ENCODE measurements at places on chromosomes 2 and 18. TPM values are rescaled to one million over a fixed set of nuclear protein-coding genes. Genes with fewer than 3 reads are reported as not detected.

DNA sequence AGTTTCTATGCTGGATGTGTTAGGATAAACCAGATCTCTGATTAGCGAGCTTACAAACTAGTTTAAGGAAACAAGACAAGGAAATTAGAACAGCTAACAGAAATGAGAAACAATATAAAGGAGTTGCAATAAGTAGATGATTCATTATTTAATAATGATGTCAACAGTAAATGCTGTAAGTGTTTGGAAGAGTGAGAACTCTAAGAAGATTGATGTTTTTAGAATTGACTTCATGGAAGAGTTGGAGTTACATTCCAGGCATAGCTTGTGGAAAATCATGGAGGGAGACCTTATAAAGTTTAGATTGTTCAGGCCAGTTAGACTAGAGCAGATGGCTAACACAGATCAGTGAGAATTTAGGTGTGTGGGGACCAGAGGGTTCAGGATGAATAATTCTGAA lies 32.6 kb downstream of the PPP1R1C start:
- DNase-seq, result no peak

DNA sequence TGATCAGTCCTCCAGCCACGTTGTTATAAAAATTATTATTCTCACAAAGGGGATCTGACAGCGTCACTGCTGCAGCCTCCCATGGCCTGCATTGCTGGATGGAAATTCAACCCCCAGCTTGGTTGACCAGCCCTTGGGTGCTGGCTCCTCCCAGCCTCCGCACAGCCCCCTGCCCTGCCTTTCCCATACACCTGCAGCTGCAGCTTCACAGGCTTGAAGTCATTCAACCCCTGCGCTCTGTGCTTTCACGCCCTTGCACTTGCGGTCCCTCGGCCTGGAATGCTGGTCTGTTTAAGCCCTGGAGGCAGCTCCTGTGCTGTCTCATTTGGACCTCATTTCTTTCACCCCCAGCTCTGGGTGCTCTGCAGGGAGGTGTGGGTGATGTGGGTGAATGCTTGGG lies 860 bp upstream of the CD8A start:
- DNase-seq, result no peak

Gene GLI2
- polyA plus RNA-seq, result 17.0 TPM

- no peak for DNase-seq
Observed at GRCh38 chr2:102235491-102235890, 48.7 kb downstream of the IL1RL2 start.

DNA sequence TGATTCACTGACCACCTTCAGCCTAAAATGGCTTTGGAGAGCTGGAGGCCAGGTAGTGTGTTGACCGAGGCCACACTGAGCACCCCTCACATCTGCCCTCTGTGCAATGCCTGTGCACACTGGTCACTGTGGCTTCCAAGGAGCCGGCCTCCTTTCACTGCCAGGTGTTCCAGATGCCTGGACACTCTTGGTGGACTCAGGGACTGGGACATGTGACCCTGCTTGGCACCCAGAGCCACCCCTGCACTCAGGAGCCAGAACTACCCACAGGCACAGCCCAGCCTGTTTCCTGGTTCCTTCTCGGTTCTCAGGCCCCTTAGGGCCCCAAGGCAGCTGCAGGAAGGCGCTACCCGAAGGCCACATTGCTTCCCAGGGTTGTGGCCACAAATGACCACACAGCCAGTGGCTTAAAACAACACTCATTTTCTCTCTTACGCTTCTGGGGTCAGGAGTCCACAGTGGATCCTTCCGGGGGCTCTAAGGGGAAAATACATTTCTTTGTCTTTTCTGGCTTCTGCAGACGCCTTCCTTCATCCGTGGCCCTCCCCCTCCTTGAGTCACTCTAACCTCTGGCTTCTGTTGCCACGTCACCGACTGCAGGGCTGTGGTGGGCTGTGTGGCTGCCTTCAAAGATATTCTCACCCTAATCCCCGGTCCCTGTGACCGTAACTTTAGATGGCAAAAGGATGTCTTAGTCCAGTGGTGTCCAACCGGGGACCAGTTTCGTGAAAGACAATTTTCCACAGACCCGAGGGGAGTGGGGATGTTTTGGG lies 78.6 kb downstream of the ASB1 start:
- no peak for DNase-seq

DNA sequence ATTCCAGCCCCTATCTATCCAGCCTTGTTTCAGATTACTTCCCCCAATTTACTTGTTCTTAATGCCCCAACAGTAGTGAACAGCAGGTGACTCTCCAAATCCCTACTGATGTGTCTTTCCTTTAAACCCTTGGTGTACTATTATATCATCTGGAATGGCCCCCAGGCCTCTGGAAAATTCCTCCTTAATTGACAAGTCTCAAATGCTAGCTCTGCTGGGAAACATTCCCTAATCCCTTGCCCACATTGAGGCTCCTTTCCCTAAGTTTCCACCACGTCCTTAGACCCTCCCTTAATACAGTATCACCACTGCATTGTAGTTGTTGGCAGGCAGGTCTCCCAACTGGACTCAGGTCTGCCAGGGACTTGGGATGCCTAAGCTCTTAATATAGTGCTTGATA lies 41.0 kb downstream of the MYO3B start:
- no peak for DNase-seq

Gene LOXHD1
- 0.48 TPM for polyA plus RNA-seq

Gene RASGRP3
- 20.5 TPM for polyA plus RNA-seq

Gene ESPNL
- 0.25 TPM for polyA plus RNA-seq

Gene SPHKAP
- polyA plus RNA-seq, result 2.4 TPM

Gene FMNL2
- polyA plus RNA-seq, result 123 TPM

Gene SEMA4F
- 6.6 TPM for polyA plus RNA-seq

DNA sequence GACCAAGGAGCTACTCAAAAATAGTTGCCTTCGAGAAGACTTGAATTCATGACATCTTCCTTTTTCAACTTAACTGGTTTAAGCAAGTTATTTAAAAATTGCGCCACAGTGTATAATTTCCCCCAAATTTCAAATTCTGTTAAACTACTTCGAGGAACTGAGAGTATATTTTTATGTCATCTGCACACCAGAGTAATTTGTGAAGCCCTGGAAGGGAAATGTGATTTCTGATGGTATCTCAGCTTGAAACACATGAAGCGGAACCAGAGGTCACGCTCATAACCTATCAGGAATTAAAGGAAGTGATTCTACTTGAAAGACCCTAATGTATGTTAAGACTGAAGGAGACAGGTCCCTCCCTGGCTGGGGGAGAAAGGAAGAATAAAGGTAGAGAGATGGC lies 33.9 kb upstream of the DARS1 start:
- no peak for DNase-seq

GRCh38 chr2:99150706-99151105 lies 4.0 kb downstream of the TSGA10 start:
- no peak for DNase-seq

GRCh38 chr2:150767991-150768746 lies 280.7 kb upstream of the RND3 start:
- peak; percentile 60 for DNase-seq

Gene C1QL2
- polyA plus RNA-seq, result not detected

DNA sequence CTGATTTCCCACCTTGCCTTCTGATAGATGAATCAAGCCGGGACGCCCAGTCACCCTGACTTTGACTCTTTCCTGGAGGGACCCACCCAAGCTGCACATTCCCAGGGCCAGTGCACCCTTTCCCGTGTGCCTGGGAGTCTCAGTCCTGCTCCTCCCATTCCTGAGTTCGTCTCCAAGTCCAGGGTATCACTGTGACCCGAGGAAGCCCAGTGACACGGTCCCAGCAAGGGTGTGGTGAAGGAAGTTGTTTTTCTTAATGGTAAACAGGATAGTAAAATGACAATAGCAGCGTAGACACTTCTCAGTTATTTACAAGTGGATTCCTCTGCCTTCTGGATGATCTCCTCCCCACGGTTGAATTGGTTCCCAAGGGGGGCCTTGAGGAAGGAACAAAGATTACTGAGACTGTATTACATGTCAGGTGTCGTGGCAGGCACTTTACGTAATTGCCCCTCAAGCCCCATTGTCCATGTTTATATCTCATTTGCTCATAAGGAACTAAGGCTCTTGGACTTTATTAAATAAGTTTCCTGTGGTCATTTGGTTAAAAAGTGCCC lies 123.3 kb downstream of the PRKCE start:
- no peak for DNase-seq

DNA sequence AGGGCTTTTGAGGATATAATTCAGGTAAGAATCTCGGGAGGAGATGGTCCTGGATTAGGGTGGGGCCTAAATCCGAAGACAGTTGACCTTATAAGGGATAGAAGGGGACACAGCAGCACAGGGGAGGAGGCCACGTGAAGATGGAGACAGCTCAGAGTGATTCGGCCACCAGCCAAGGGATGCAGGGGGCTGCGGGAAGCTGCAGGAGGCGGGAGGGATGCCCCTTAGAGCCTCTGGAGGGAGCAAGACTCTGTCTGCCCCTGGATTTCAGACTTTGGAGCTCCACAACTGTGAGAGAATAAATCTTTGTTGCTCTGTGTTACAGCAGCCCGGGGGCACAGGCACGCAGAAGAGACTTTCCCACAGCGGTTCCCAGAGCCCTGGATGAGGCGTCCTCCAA lies 143.7 kb downstream of the ASB1 start:
- DNase-seq, result no peak

GRCh38 chr2:169050476-169051240 lies 18.7 kb upstream of the DHRS9 start:
- no peak for DNase-seq

DNA sequence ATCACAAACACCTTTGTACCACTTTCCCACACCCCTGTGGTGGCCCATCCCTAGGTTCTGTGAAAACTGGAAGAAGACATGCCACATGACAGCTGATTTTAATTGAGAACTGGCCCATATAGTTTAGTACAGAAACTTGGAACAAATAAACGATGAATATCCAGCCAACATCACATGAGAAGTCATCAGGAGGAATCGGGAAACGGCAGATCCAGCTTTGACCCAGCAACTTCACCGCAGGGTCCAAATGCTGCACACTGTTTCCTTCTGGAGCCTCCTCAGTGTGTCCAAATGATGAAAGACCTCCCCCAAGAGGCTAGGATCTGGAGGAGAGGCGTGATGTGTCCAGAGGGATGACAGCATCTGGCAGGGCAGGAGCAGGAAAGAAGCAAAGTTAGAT lies 75.5 kb downstream of the COPS8 start:
- DNase-seq, result no peak

GRCh38 chr2:157631861-157632260 lies 3.2 kb upstream of the ACVR1C start:
- DNase-seq, result no peak

- DNase-seq, result no peak
Observed at GRCh38 chr2:132473174-132473883, 56.7 kb downstream of the GPR39 start.

GRCh38 chr2:224930990-224931389 lies 111.3 kb downstream of the DOCK10 start:
- no peak for DNase-seq

Gene ALKAL2
- 5.3 TPM for polyA plus RNA-seq

- DNase-seq, result no peak
Observed at GRCh38 chr2:180723712-180724111, 256.7 kb upstream of the UBE2E3 start.

Gene DTNA
- 18.5 TPM for polyA plus RNA-seq

DNA sequence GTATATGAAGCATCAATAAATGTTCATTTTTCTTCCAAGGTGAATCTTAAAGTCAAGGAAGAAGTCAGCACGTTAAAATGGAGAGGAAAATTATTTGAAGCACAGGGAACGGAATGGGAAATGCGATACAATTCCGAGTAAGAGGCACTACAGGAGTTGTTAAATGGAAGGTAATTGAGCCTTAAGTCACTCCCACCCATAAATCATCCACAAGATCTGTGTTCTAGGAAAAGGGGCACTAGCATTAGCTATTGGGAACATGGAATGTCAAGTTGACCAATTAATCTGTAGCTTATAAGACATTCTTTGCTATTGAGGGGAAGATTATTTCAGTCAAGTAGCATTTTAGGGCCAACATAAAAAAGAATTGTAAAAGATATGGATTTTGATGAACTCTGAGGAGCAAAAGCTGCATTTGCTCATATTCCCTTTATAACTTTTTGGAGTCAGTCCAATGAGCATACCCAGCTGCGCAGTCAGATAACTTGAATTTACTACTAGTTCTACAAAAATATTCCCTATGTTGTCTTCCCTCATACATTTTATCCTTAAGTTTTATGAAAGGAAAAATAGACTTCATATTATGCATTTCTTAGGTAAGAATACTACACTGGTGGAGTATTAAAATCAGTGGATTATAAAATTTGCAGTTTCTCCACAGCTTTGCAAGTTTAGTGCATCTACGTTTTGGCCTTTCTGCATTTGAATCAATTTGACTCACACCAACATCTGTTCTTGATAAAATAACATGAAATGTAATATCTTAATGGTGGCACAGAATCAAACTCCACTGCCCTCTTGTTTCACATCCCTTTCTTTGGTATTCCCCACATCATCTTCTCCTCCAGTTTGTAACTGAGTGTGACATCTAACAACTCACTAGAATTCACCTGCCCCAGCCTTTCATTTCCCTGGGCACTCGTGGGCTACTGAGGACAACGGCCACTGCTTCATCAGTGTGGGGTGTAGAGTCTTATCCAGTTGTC lies 95.6 kb downstream of the SP3 start:
- DNase-seq, result no peak

- no peak for DNase-seq
Observed at GRCh38 chr2:68225119-68225632, 27.2 kb downstream of the PPP3R1 start.

GRCh38 chr2:177332026-177332991 lies 60.3 kb upstream of the AGPS start:
- peak; percentile 74 for DNase-seq

DNA sequence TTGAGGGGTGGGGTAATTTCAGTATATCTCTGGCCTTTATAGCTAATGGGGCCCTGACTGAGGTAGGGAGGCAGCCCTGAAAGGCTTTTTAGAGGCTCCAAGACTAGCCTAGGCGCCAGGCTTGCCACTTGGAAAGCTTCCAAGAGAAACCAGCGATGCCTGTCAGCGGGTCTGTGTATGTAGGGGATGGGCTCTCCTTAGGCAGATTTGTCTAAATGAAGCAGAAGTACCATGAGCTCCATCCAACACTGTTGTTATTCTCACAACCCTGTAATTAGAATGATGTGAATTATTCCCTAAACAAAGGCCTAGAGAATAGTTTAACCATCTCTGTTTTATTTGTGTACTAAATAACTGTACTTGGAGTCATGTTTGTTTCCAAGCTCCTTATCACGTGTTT lies 138.1 kb downstream of the B3GNT2 start:
- DNase-seq, result no peak

Gene TIMM21
- polyA plus RNA-seq, result 67.7 TPM

Gene TWIST2
- polyA plus RNA-seq, result 7.2 TPM

Gene CPO
- 1.8 TPM for polyA plus RNA-seq

Data from left renal cortex interstitium (tissue), 4 donors.